Stimulated activated CD8-positive, alpha-beta memory T cell treated with anti-CD3 and anti-CD28 coated beads, Interleukin-15, amount 100 ng/mL, for 24 hours (primary cell): ENCODE measurements at places on chromosomes 7 and 10.

GRCh38 chr7:90603346-90603745 is 7.2 kb downstream of the CDK14 start:
- DNase-seq = no peak

- no peak for DNase-seq
Observed at GRCh38 chr7:56290548-56290947, 174.3 kb upstream of the NUPR2 start.

DNA sequence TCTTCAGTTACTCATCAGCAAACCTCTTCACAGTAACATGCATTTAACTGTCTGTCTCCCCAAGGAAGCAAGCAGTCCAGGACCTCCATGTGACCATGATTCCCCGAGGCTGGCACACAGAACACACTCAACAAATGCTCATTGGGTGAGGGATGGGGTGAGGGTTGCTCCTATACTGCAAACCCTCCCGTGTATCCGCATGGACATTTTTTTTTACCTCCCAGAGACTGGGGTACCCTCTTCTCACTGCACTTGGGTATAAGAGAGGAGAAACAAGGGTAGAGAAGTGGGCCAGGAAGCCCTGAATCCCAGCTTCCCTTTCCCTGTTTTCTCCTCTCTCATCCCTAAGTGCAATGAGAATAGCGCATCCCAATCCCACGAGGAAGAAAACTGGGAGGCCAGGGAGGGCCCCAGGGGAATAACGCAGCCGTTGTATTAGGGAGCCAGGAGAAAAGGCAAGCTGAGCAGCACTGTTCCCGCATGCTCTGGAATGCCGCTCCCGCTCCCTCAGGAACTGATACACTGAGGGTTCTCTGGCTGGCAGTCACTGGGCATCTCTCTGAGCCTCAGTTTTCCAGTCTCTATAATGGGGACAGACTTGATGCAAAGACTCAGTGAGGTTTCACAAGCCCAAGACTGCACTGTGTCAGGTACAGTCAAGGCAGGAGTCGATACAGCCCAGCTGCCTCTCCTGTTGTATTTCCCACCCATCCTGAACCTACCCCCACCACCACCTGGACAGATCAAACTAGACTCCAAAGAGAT is 134.6 kb downstream of the GRID1 start:
- no peak for DNase-seq

- DNase-seq = no peak
Observed at GRCh38 chr7:157819455-157819807, 482.6 kb downstream of the DNAJB6 start.

GRCh38 chr7:75691793-75692543 is 46.8 kb downstream of the HIP1 start:
- no peak for DNase-seq

GRCh38 chr10:28631896-28632583 is 45.3 kb upstream of the BAMBI start:
- DNase-seq = no peak

- DNase-seq = no peak
Observed at GRCh38 chr7:31186202-31186601, 134.1 kb downstream of the ADCYAP1R1 start.

DNA sequence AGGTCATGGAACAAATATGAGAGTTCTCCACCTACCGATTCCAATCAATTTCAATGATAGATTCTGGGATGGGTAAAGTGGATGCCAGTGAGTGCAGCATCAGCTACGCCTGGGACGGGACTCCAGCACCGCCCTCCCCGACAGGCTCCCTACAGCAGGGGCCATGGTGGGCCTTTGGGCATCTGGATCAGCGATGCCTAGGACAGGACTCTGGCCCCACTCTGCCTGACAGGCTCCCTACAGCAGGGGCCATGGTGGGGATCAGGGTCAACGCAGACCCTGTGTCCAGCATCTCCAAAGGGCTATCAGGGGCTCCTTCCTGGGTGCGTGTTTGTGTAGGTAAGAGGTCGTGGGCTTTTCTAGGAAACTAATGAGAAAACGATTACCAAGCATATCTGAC is 111.2 kb upstream of the TCERG1L start:
- DNase-seq = no peak

DNA sequence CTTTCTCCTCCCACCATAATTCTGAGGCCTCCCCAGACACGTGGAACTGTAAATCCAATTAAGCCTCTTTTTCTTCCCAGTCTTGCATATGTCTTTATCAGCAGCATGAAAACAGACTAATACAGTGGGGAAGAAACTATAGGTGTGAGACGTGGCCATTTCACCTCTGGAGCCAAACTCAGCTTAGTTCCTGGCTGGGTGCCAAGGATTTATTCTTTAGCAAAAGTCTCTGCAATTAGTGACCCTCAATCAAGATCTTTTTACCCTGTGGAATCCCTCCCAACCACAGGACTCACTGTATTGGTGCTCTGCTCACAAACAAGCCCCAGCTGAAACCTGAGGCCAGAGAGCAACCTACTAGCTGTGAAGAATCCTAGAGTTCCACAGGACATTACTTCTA is 28.1 kb upstream of the SFTPD start:
- no peak for DNase-seq

- DNase-seq = no peak
Observed at GRCh38 chr10:16509996-16510395, 11.7 kb downstream of the C1QL3 start.

DNA sequence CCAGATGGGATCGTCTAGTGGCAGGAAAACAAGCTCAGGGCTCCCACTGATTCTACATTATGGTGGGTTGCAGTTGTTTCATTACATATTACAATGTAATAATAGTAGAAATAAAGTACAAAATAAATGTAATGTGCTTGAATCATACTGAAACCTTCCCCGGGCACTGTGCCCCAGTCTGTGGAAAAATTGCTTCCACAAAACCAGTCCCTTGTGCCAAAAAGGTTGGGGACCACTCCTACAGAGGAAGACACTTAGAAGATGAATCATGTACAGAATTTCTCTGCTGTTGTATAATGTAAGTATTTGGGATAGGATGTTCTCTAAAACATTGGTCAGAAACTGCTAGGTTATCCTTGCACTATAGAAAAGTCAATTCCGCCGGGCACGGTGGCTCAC is 11.3 kb upstream of the PHYH start:
- no peak for DNase-seq

DNA sequence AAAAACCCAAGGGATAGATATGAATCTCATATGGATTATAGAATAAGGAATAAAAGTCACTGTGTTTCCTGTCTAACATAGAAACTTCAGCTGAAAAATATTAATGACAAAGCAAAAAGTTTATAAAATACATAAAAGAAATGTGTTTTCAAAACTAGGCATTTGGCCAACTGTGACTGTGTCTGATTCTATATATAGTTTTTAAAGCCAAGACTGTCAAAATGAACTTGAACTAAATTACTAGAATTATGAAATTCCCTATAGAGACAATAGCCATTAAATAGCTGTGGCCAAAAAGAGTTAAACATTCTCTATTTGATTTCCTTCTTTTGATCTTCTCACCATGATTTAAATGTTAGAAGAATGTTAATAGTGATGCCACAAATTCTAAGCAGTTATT is 311.2 kb upstream of the SEMA3D start:
- DNase-seq = no peak

DNA sequence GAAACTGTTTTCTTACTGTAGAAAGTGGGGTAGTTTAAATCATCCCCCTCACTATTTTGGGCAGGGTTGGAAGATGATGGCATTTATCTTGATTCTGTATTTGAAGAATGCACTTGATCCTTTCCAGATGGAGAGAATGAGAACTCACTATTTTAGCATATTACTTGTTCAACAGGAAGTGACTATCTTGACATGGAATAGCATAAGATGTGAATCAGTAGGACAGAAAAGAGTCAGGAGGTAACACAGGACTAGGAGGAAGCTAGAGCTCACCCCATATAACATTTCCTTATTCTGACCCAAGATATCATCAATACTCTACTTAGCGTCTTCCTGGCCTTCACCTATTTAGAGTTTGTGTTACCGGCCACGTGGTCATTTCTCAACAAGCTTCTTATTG is 400.2 kb downstream of the PHTF2 start:
- DNase-seq = no peak

GRCh38 chr10:131022369-131022768 is 289.2 kb downstream of the TCERG1L start:
- no peak for DNase-seq

DNA sequence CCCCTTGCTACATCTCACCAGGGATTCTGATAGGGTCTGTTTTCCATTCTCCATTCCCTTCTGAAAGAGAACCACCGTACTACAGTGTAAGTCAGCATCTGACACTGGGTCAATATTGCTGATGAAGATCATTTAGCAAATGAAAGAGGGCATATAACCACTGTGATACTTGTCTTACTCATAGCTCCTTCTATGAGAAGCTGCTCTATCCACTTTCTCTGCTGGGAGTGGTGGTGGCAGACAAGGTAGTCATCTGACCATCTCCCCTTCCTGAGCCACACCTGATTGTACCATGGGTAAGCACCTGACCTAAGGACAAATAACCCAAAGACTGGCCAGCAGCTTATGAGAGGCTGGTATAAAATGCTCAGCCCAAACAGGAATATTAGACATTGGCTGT is 220.4 kb downstream of the DOCK4 start:
- no peak for DNase-seq

DNA sequence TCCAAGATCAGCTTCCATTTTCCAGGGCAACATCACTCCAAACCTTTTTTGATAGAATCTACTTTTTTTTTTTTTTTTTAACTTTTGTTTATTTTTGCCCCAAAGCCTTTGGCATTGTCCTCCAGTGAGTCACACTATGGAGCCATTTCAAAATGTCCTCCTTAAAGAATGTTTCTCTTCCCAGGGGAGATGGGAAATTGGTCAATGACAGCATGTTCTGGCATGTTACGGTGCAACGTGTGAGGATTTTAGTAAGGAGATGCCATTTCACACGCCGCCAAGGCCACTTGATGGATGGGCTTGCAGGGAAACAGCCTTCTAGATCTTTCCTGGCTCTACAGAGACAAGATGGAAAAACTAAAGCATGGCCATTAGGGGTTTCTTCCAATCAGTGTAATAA is 30.7 kb upstream of the TRIL start:
- no peak for DNase-seq

DNA sequence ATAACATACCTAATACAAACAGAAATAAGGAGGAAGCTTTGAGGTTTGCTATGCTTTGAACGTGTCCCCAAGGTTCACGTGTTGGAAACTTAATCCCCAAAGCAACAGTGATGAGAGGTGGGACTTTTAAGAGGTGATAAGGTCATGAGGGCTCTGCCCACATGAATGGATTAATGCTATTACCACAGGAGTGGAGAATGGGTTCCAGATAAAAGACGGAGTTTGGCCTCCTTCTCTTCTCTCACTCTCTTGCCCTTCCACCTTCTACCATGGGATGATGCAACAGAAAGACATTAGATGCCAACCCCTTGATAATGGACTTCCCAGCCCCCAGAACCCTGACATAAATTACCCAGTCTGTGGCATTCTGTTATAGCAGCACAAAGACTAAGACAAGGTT is 9.6 kb downstream of the ITGB1 start:
- no peak for DNase-seq

- DNase-seq = no peak
Observed at GRCh38 chr7:11427686-11428273, 404.2 kb downstream of the THSD7A start.
